NCI-H2171 (cell line): ENCODE measurements at places on chromosomes 4 and X.

DNA sequence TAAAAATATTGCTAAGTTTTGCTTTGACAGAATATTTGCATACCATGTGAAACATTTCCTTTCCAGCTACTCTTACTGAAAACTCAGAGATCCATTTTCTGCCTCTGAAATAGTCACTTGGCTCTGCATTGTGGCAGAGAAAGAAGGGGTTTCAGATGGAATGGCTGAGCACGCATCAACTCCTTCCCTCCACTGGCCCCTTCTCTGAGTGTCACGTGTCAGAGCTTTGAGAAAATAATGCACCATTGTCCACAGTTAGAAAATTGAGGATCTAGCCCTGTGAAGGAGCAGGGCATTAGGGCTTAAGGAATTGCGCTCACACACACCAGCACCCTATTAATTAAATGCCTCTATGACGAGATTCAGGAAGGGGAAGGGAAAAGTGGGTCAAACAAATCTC, 78.8 kb upstream of the FAT4 start:
- DNase-seq, result no peak

- no peak for DNase-seq
Measured at GRCh38 chr4:10353110-10353509, 104.1 kb downstream of the ZNF518B start.

DNA sequence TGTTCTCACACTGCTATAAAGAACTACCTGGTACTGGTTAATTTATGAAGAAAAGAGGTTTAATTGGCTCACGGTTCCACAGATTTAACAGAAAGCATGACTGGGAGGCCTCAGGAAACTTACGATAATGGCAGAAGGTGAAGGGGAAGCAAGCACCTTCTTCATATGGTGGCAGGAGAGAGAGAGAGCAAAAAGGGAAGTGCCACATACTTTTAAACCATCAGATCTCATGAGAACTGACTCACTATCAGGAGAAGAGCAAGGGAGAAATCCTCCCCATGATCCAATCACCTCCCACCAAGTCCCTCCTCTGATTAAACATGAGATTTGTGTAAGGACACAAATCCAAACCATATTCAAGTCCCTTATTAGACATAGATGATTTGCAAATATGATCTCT, 12.3 kb upstream of the RAP2C start:
- DNase-seq, result no peak

- no peak for DNase-seq
Measured at GRCh38 chr4:130659320-130659719, 1563.4 kb downstream of the C4orf33 start.

GRCh38 chrX:40145923-40146261, 48.1 kb upstream of the BCOR start:
- DNase-seq, result no peak
